ENCODE measurements at places on chromosomes 13 and 19. TPM values are rescaled to one million over a fixed set of nuclear protein-coding genes. Genes with fewer than 3 reads are reported as not detected.

DNA sequence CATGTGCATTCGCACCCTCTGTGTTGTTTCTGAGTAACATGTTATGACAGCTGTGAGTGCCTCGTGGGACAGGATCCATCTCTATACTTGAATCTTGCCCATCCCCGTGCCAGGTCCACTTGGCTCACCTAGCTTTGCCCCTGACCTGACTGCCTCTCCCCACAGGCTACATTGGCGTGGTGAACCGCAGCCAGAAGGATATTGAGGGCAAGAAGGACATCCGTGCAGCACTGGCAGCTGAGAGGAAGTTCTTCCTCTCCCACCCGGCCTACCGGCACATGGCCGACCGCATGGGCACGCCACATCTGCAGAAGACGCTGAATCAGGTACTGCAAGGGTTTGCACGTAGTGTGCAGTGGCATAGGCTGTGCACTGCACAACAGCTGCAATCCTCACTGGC lies 53.2 kb downstream of the TMED1 start:
- DNase-seq = no peak

DNA sequence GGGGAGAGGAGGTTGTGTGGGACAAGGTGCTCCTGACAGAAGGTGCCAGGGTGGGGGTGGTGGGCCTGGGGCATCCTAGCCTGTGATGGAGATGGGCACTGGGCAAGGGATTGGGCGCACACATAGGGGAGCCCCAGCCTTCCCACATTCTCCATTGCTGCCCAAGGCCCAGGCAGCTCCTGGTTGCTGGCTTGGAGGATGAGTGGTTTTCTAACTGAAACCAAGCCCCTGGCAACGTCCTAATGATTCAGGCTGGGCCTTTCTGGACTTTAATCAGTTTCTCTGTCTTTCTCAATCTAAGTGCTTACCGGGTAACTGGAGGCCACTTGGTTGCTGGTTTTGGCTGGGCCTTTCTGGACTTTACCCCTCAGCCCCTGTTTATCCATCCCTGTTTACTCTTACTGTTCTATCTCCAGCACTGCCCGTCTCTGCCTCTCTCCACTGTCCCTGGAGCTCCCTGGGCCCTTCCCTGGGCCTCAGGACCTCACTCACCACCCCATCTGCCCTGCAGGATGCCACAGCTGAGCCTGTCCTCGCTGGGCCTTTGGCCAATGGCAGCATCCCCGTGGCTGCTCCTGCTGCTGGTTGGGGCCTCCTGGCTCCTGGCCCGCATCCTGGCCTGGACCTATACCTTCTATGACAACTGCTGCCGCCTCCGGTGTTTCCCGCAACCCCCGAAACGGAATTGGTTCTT lies 354 bp downstream of the CYP4F3 start:
- DNase-seq = no peak

DNA sequence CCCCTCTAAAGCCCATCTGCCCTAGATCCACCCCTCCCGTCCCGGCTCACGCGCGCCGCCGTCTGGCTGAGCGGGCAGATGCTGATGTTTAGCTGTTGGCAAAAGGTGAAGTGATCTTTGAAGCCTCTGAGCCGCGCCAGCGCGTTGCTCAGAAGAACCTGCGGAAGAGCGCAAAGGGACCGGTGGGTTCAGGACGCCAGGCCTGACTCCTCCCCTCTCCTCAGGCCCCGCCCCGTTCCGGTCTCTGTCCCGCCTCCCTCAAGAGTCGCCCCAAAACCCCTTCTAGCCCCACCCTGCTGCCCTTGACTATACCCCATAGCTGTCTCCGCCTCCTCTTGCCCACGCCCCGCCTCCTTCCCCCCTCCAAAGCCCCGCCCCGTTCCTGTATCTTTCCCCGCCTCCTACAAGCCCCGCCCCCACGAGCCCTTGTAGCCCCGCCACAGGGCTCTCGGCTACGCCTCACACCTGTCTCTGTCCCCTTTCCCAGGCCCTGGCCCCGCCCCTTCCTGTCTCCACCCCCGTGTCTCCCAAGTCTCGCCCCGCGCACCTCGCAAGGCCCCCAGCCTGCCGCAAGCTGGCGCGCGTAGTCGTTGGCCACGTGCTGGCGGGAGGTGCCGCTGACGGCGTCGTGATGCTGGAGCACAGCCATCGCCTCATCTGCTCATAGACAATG lies 9.5 kb downstream of the MAN2B1 start:
- peak; percentile 99 for DNase-seq

GRCh38 chr19:2150794-2151338 lies 500 bp downstream of the AP3D1 start:
- no peak for DNase-seq

DNA sequence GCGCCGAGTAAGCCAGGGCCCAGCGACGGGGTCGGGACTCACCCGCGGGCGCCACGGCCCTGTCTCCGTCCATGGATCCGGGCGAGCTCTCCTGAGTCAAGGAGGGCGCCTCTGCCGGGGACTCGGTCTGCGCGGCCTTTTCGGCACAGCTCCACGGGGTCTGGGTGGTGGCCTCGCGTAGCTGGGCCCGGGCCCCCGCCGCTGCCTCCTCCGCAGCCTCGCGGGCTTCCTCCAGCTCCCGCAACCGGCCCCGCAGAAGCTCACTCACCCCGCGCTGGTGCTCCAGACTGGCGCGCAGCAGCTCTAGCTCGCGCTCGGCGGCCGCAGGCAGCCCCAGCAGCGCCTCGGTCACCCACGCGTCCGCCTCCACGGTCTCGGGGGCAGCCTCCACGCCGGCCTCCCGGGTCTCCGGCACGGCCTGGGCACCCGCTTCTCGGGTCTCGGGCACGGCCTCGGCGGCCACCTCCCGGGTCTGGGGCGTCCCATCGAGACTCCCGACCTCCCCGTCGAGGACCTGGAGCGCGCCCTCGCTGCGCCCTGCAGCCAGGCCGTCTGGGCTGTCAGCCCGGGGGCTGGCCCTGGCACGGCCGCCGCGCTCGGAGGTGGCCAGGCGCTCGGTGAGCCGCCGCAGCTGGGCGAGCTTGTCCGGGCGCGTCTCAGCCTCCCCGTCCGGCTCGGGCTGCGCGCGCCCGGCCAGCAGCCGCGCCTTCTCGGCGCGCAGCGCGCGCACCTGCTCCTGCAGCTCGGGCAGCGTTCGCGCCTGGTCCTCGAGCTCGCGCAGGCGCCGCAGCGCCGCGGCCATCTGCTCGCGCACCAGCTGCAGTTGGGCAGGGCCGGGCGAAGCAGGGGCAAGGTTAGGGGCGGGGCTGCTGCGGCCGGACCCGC lies 8.4 kb downstream of the KANK3 start:
- peak; percentile 97 for DNase-seq

- DNase-seq = peak; percentile 19
These were observed 755 bp downstream of the SERTM1 start for GRCh38 chr13:36674337-36675212.

- DNase-seq = no peak
These were observed 53.2 kb upstream of the ZNF536 start for GRCh38 chr19:30318936-30319335.

GRCh38 chr19:2476451-2477140 lies 669 bp downstream of the GADD45B start:
- peak; percentile 88 for DNase-seq

- DNase-seq = no peak
These were observed 4.2 kb downstream of the CYTH2 start for GRCh38 chr19:48473161-48473966.

GRCh38 chr13:25608181-25608580 lies 236.4 kb downstream of the ATP8A2 start:
- DNase-seq = no peak

- DNase-seq = no peak
These were observed 19.7 kb downstream of the ACOD1 start for GRCh38 chr13:76968041-76968440.

GRCh38 chr13:112983428-112984196 lies 14.6 kb downstream of the MCF2L start:
- peak; percentile 78 for DNase-seq

Gene CYP4F3
- total RNA-seq = not detected

Gene GSX1
- not detected for total RNA-seq

Gene DNAAF3
- total RNA-seq = 0.15 TPM

Gene RNF225
- total RNA-seq = 0.70 TPM
